Esophagus squamous epithelium (tissue), 5 donors: ENCODE measurements at places on chromosomes 6 and 20.

- no peak for DNase-seq
These were observed 24.6 kb upstream of the ZNF133 start for GRCh38 chr20:18263723-18264122.

DNA sequence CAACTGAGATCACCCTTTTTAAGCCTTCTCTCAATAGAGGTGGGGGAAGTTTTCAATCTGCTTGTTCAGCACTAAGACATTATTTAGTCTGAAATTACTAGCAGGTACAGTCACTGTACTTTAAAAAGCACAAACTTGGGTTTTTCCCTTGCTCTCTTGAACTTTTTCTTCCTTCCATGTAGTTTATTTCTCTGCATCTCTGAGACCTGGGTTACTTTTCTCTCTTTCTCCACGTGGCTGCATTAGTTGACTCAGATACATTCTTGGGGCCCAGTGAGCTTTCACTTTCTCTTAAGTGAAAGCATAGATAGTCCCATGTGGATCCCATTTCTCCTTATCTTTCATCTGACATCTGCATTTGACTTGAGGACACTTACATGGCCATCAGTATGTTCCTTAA lies 433.9 kb upstream of the MAP3K7 start:
- no peak for DNase-seq

DNA sequence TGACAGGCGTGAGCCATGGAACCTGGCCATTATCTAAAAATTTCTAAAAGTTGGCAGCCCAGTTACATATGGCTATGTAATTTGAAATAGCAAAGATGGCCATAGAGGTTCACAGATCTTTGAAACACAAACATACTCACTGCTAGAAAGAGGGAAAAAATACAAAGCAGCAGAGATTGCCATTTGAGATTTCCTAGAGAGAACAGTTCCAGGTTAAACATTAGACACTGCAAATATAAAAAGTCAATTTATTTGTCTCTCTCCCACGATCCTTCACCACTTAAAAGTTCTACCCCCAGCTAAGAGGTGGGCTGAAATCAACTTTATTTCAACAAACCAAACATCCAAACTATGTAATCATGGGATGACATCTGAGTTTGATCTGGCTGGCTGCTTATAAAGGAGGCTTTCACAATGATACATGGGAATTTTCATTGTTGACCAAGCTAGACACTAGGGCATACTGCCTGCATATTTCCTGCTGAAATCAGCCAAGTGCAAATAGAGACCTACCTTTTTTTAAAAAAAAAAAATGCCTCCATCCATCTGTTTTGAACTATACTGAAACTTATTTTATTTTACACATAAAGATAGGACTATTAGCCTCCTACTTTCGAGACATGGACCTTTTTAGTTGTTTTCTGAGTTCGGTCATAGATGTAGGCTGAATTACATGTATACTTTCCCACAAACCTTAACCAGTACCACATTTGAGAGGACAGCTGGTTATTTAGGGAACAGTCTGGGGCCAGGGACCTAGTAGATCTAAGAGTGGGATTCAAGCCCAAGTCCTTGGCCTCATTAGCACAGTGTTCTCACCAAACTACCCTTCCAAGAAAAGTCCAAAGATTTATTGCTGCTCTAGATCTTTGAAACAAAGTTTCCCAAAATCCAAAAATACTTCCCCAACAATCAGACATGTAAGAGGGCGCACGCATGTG lies 16.6 kb downstream of the DCDC2 start:
- DNase-seq: no peak

DNA sequence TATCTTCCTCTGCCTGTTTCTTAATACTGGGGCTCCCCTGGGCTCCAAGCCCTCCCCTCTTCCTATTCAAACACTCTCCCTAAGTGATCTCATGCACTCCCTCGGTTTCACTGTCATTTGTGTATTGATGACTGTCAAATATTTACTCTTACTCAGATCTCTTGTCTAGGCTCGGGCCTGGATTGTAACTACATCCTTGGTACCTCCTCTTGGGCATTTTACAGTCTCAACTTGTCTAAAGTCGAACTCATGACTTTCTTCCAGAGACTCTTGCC lies 189.4 kb upstream of the PRDM1 start:
- no peak for DNase-seq

DNA sequence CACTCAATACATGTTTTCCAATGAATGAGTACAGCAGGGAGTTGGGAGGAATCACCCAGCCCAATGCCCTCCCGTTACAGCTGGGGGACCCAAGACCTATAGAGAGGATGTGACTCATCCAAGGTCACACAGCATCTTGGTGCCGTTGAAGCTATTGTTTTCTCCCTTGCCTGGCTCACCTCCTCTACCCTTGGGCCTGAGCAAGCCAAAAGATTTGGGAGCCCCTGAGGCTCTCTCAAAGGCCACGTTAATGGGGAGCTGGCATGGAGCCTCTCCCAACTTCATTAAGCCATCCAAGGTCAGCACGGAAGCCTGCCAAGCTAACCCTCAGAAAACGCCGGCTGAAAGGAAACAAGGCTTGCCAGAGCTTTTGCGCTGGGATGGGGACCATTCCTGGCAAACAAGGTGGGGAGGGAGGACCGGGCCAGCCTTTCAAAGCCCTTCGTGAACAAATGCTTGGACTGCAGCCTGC lies 30.4 kb downstream of the KCNB1 start:
- no peak for DNase-seq
